ENCODE measurements at places on chromosomes 3 and 15.
A peak's percentile ranks its signal among the peaks of the same experiment; 100 is the strongest.

GRCh38 chr3:47162697-47163168 lies 1.2 kb downstream of the SETD2 start:
- no peak for DNase-seq

DNA sequence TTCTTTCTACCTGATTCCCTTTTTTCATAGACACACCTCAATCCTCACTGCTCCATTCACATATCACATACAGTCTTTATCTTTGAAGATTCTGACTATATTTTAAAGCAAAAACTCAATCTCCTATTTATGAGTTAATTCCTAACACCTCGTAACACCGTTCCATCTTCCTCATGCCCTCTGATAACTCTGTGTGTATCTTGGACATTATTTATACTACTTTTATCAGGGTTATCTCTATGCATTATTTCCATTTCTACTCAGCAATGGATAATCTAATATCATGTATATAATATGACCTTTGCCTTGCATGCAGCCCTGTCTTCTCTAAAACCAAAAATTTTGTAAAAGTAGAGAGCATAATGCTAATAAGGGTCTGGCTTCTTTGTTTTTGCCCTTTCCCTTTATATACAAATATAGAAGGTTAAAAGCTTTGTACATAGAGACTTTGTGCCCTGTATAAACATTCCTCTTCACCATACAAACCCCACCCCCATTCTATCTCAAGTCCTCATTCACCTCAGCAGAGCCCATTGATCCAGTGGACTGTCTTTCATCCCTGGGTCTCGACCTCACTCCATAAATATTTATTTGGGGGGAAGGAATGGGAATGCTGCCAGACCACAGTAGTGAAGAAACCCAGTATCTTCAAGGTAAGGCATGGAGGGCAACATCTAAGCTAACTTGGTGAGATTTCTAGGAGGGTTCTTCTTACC lies 21.8 kb downstream of the TRIM42 start:
- DNase-seq = no peak

DNA sequence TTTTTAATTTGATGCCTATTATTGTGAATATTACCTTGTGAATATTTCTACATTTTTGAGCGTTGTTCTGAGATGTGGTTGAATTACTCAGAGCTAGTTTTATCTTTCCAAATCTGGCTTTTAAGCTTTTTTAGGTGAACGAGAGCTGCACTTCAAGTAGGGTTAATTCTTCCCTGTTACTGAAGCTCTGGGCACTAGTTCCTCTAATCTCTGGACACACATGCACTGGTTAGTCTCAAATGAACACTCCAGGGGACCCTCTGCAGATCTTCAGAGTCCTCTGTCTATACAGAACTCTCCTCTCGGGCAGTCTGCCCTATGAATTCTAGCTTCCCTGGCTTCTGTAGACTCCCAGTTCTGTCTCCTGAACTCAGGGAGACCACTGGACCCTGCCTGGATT lies 237.5 kb upstream of the TBC1D5 start:
- DNase-seq = no peak

GRCh38 chr3:62132027-62132602 lies 241.2 kb downstream of the FEZF2 start:
- DNase-seq = no peak

- DNase-seq = no peak
Observed at GRCh38 chr3:147333098-147333497, 73.2 kb downstream of the ZIC4 start.

DNA sequence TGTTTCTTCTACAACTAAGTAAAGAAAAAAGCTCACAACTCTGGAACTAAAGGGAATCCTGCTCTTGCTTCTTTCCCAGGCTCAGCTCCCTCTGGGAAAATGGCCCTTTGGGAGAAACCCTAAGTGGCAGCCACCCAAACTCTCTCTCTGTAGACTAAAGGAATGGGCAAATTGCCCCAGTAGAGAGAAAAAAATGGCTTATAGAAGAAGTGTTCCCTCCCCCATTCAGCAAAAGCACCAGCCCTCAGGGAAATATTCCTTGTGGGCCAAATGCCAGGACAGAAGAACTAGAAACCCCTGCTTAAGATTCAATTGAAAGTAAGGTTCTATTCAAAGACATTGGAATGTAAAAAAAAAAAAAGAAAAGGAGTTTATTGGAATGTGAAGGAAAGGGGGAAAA lies 603.7 kb upstream of the ALCAM start:
- peak; percentile 77 for DNase-seq

- DNase-seq = no peak
Observed at GRCh38 chr3:31936420-31937060, 44.5 kb downstream of the OSBPL10 start.

GRCh38 chr3:165336786-165337185 lies 140.6 kb upstream of the SLITRK3 start:
- DNase-seq = no peak
